ENCODE measurements at places on chromosomes 5 and 9. TPM values are rescaled to one million over a fixed set of nuclear protein-coding genes. Genes with fewer than 3 reads are reported as not detected.

The LCNL1 gene
- not detected for total RNA-seq

The ST6GALNAC6 gene
- 37.7 TPM for total RNA-seq

The PCDHB13 gene
- total RNA-seq, result 0.14 TPM

The CD72 gene
- 0.56 TPM for total RNA-seq

The SPATA31D4 gene
- not detected for total RNA-seq

Measured in airway epithelial cell (primary cell).